ENCODE measurements at places on chromosomes 11 and 22. TPM values are rescaled to one million over a fixed set of nuclear protein-coding genes. Genes with fewer than 3 reads are reported as not detected.

DNA sequence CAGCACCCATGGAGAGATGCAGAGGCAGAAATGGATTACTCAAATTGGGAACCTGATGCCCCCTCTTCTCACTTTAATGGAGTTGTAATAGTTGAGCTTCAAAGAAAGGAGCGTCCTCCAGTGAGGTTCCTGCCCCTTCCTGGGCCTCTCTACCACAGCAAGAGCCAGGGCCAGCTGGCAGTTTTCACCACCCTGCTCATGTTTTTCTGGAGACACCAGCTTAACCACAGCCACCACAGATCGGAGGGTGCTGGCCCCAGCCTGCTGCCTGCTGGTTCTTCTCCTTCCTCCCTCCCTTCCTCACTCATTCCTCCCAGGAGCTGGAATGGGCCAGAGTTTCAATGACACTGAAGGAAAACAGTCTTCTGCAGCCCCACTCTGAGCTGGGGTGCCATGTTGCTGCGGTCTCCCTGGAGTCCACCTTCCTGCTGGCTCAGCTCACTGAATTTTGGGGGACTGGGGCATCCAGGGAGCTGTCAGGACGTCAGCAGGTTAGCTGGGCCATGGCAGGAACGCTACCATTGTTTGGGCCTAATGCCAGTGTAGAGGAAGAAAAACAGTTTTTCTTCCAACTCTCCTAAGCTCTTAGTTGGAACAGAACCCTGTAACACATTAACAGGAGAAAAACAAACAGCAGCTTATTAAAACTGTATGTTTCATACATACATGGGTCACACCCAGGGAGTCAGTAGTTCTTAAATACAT, 57.7 kb downstream of the TRAF6 start:
- DNase-seq: no peak

DNA sequence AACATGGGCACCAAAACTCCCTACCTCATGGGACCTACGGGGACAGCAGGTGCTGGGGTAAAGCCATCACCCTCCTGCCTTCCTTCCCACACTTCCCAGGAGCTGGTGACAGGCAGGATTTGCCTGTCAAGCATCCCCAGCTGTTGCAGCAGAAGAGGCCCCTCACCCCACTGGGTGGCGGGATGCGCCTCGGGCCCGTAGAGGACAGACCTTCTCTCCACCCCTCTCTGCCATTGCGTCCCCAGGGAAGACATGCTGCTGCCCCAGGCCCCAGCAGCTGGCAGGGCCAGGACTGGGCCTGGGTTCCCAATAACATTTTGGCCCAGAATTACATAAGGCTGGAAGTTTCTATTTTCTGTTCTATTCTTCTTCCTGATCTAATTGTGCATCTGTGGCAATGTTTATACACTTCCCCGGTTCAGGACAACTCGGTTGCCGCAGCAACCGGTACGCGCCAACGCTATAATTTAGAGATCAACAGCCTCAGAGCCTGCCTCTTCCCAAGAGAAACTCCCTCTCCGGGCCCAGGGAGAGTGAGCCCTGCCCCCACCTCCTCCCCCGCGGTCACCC, 25.4 kb downstream of the KCNJ4 start:
- no peak for DNase-seq

DNA sequence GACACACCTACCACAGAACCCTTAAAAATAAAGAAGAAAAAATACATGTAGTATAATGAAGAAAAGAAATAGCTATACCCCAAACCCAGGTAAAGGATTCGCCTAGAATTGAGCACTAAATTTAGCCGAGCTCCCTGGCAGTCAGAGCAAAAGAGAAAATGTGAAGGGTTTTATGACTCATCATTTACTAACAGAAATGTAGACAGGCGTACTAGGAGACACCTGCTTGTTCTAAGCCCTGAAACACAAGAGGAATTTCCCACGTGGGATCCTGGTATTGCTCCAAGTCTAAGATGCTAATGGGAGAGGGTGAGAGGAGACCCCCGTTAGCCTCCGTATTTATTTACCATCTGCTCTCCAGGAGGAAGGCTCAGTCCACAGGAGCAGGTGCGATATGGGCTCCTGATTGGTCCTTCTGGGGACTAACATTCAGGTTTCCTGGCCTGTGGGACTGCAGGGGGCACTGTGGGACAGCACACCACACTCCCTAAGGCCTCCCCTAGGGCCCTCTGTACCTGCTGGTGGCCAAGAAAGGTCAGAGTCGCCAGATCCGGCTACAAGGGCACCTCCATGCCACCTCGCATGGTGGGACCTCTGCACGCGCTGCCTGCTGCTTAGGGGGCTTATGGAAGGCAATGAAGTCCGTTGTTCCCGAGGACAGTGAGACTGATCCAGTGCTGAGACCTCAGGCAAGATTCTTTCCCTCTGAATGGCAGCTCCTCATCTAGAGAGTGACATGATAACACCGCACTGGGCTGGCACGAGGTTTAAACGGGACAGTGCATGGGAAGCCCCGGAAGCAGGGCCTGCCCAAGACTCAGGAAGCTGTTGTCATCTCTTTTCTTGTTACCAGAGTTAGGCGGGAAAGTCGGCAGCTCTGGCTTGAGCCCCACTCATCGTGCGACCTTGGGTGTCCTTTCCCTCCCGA, 25.8 kb downstream of the KCNC1 start:
- DNase-seq: no peak

GRCh38 chr22:47221840-47222615, 459.6 kb downstream of the TBC1D22A start:
- peak; percentile 2 for DNase-seq

DNA sequence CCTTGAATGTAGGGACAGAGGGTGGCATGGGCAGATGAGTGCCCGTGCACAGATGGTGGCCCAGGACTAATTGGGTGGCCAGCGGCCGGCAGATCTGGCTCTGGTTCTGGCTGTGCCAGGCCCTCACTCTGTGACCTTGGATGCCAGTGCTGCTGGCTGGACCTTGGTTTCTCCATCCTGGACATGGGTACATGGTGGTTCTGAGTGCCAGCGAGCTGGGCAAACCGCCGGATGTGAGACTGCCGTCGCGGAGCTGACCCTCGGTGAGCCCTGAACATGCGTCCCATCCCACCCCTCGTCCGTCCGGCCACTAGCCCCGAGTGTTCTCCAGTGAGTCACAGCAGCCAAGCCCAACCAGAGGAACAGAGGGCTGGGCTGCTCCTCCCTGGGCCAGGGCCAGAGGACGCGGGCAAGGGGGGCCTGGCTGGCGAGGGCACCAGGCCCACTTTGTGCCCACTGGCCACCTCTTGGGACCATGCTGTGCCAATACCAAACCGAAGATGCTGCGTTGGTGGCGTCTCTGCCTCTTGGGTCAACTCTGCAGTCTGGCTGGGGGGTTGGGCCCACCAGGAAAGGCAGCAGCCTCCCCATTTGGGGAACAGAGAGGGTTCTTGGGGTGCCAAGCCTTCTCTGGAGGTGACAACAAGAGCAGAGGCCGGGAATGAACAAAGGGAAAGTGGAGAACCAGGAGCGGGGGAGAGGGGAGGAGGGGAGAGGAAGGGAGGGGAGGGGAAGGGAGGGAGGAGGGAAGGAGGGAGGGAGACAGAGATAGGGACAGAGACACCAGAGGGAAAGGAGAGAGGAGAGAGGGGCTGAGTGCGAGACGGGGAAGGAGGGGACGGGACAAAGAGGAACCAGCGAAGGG, 10.7 kb downstream of the LSP1 start:
- DNase-seq: peak; percentile 77

DNA sequence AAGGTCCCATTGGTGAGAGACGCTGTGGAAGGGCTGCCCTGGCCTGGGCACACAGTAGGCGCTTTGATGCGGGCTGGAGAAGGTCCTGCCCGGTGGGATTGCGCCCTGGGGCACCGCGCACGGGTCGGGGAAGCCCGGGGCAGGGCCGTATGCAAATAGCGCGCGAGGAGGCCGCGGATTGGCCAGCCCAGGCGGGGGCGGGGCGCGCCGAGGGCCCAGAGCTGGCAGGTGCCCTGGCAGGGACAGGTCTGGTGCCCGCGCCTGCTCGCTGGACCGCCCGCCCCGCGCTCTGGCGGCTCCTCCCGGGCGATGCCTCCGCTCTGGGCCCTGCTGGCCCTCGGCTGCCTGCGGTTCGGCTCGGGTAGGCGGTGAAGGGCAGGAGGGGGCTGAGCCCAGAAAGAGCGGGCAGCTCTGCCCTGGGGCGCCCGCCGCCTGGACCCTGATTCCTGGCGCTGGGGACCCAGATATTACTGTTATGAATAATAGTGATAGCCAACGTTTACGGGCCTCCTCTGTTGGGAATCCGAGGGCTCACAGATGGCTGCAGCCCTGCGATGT, at the start of gene UPK3A:
TSS of gene UPK3A (plus strand) at position 245 of the 558 bp plus-strand sequence. CDS start at position 310, 65 bp downstream.
- DNase-seq: no peak

- DNase-seq: no peak
Measured at GRCh38 chr22:50477923-50478322, 3.1 kb upstream of the SBF1 start.

GRCh38 chr11:35304386-35304775, 115.0 kb downstream of the SLC1A2 start:
- no peak for DNase-seq

DNA sequence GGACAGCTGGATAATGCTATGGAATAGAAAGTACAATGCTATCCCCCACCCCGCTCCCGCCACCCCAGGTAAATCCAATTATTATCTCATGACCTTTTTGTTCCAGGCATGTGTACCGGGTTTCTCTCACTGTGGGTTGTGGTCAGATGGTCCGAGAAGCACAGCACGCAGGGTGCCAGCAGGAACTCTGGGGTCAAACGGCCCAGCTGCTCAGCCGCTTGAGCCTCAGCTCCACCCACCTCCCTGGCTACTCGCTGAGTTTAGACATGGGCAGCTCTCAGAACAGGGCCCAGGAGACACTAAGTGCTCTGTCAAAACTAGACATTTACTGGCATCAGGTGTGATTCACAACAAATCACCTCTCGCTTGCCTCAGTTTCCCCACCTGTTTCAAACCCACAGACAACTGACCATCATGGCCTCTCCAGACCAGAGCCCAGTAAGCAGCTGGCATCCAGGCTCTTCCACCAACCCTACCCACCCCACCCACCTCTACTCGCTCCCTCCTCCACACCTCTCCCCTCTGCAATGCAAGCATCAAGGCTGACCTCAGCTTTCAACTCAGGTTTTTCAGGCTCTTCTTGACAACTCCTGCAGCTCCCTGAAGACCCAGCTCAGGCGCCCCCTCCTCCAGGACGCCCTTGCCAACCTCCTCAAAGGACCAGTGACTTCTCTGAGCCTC, 13.0 kb upstream of the MFNG start:
- no peak for DNase-seq

DNA sequence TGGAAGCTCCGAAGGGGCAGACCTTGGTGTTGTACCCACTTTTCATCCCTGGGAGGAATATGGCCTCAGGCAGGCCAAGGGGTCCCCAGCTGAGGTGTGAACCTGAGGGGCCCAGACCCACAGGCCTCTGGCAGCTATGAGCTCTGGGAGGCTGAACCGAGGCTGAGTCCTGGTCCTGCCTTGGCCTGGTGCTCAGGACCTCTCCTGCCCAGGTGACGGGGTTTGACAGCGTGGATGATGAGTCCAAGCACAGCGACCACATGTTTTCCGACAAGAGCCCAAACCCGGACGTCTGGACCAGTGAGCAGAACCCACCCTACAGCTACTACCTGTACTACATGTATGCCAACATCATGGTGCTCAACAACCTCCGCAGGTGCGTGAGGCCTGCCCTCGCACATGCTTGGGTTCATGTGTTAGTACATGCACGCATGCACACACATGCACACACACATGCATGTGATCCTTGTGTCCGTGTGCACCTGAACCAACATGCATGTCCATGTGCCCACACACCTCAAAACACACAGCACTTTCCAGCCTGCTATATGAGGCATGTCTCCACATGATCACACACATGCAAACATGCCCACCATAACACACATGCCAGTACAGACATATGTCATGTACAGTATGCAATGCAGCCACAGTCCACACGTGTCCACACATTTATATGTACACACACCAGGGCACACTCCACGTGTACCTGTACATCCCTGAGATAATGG, 40.9 kb downstream of the RNF141 start:
- DNase-seq: peak; percentile 83

DNA sequence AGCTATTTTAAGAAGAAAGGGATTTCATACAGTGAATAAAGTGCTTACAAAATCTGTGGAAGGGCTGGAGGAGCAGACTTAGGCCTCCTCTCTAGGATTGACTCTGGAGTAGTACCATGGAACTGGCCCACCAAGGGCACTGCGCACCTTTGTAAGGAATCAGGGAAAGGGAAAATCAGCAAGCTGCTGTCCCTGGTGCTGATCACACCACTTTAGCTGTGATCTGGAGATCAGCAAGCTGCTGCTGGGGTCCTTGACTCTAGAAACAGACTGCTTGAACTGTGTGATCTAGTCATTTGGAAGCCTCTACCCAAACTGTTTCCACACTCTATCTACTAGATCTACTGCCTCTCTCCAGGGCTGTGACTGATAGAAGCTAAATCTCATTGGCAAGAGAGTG, 18.4 kb upstream of the TECTA start:
- no peak for DNase-seq

MMP27 gene
- 1.7 TPM for total RNA-seq

WBP2NL gene
- total RNA-seq: 2.0 TPM
